Right kidney (tissue), 9 donors: ENCODE measurements at places on chromosomes 13 and 19.

- DNase-seq = no peak
Observed at GRCh38 chr13:32535748-32536147, 2.8 kb downstream of the N4BP2L2 start.

DNA sequence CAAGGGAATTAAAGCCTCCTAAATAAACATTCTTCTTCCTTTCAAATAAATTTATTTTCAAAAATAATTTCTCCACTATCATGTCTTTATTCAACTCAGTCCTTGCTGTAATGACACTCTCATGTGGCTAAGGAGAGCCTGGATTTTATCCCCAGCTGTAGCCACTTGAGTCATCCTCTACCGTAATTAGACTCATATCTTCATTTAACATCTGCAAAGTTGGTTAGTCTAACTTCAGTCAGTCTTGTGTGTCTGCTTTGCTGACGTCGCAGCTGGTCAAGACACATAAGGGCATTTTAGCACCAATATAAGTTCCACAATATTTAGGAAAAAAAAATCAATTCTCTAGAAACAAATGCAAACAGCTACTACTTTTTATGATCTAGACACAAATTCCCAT, 776.4 kb upstream of the ATXN8OS start:
- no peak for DNase-seq

GRCh38 chr13:108781312-108781711, 151.9 kb downstream of the MYO16 start:
- DNase-seq = no peak

DNA sequence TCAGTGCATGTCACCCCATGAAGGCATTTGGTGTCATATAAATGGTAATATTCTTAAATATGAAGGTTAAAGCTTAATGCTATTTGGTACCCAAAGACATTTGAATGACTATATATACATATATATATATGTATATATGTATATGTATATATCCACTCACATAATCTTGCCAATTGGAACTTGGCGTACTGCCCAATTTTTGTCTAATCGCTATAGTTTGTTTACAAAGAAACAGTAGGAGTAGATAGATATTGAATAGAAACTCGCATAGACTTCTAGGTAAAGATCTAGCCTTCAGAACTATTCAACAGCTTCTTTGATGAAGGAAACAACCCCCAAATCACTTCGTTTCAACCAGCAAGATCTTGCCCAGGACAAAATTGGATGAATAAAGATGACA, 24.1 kb downstream of the KLF5 start:
- no peak for DNase-seq

GRCh38 chr13:49855930-49856329, 63.4 kb upstream of the KPNA3 start:
- no peak for DNase-seq

GRCh38 chr19:48635263-48635965, 1.8 kb downstream of the DBP start:
- peak; percentile 73 for DNase-seq

DNA sequence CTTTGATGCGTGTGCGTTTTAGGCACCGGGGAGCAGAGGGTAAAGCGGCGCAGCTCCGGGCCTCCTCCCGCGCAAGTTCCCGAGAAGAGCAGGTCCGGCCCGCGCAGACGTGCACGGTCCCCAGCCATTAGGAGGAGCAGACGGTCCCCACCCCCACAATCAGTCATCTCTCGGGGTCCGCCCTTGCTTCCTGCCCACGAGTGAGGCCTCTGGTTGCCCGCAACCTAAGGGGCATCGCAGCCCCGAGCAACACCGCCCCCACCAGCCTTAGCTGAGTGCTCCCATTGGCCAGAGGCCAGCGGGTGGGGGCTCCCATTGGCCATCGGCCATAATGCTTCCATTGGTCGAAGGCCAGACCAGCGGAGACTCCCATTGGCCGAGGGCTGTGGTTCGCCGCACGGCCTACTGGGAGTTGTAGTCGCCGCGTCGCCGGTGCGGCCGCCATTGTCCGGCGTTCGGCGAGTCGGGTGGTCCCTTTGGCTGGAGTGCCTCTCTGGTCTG, at the start of gene ZNF8:
Gene ZNF8, plus strand, starts transcription at position 415 of the 501 bp plus-strand sequence. CDS start 127 bp downstream, outside the sequence.
- DNase-seq = peak; percentile 92

GRCh38 chr13:80115616-80116015, 225.3 kb downstream of the SPRY2 start:
- no peak for DNase-seq

DNA sequence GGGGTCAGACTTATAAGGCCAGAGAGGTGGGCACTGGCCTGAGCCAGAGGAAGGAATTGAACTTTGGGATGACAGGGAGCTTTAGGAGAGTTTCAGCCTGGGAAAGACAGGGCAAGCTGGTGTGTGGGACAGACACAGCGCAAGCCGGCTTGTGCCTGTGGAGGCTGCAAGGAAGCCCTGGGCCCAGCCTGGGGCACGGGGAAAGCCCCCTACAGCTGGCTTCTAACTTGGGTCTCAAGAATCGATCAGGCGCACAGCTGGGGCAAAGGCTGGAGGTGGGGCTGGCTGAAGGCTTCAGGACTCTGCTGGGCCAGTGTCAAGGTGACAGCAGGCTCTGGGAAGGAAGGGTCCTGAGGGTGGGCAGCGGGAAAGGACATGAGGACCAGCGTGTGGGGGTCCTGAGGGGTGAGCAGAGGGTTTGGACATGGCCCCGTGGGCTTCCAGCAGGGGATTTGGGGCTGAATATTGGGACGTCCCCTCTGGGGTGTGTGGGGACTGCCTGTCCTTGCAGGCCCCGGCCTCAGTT, 3.0 kb downstream of the PTOV1 start:
- DNase-seq = no peak

GRCh38 chr13:96783511-96783910, 210.8 kb downstream of the OXGR1 start:
- DNase-seq = no peak

DNA sequence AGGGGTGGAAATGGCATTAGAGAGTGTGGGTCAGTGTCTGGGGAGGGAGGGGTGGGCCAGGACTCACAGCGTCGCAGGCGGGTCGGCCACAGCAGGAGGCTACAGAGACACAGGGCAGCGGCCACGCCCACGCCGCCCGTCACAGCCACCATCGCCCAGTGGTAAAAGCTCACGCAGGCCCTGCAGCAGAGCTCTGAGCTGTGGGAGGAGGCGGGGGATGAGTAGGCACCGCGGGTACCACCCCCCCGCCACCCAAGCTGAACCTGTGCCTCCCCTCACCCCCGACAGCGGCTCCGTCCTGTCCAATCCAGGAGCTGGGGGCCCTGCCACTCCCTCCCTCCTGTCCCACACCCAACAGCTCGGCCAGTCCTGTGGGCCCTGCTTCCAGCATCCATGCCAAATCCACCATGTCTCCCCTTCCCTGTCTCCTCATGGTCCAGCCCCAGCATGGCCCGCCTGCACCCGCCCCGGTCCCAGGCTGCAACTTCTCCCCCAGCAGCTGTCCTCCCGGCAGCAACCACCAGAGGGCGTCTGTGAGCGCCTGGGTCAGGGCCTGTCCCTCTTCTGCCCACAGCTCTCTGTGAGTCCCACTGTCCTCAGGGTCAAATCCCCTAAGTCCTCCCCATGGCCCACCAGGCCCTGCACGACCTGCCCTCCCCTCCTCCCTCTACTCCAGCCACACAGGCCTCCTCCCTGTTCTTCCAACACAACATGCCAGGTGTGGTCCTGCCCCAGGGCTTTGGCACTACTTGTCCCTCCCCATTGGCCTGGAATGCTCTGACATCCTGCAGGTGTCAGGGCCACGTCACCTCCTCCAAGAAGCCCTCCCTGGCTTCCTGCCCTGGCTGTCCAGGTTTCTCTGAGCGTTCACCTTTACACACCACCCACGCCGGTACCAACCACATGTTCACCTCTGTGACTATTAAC, 6.0 kb downstream of the TEKTIP1 start:
- peak; percentile 51 for DNase-seq

DNA sequence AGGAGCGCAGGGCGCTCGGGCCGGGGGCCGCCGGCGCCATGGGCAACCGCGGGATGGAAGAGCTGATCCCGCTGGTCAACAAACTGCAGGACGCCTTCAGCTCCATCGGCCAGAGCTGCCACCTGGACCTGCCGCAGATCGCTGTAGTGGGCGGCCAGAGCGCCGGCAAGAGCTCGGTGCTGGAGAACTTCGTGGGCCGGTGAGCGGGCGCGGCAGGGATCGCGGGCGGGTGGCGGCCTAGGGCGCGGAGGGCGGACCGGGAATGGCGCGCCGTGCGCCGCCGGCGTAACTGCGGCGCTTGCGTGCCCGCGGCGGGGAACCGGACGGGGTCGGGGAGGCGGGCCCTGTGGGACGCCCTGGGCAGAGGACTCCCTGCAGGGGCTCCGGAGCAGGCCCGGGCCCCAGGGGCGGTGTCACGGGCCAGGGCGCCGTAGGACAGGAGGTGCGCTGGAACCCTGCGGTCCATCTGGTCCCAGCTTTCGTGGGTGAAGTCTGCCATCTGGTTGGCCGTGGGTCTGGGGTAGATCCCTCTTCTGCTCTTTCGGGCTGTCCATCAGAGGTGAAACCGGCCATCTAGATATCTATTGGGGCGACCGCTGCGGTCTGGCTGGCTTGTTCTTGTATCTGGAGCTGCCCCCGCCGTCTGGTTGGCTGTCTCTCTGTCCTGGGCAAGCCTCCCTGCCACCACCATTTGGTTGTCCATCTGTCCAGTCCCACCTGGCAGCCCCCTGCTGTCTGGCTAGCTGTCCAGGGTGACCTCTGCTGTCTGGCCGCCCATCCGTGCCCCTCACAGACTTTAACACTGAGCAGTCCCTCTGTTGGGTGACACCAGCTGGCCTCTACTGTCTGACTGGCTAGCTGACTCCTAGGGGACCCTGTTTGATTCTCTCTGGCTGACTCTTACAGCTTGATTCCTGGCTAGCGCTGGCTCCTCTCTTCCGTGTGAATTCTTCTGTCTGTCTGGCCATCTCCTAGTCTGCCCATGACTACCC, 622 bp downstream of the DNM2 start:
- no peak for DNase-seq

DNA sequence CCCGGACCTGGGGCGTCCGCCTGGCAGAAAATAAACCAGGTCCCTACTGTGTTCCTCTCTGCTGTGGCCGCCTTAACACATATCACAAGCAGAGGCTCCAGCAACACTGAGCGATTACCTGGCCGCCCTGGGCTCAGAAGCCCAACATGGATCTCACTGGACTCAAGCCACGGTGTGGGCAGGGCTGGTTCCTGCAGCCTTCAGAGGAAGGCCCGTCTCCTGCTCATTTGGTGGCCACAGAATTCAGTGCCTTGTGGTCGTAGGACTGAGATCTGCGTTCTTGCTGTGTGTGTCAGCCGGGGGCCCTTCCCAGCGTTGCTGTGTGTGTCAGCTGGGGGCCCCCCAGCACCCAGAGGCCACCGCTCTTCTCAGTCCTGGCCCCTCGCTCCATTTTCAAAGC, 30.2 kb downstream of the C2CD4C start:
- no peak for DNase-seq

DNA sequence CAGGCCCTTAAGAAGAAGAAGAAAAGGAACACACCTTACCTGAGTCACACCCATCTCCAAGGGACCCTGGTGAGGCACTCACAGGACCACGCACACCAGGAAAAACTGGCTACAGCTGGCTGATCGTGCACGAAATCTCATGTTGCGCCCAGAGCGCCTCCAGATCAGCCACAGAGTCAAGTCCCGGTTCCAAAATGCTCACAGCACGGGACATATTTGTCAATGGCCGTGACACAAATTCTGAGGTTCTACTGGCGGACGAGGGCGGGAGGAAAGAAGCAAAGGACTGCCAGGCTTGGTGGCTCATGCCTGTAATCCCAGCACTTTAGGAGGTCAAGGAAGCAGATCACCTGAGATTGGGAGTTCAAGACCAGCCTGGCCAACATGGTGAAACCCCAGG, 21.5 kb downstream of the SH3GL1 start:
- no peak for DNase-seq

DNA sequence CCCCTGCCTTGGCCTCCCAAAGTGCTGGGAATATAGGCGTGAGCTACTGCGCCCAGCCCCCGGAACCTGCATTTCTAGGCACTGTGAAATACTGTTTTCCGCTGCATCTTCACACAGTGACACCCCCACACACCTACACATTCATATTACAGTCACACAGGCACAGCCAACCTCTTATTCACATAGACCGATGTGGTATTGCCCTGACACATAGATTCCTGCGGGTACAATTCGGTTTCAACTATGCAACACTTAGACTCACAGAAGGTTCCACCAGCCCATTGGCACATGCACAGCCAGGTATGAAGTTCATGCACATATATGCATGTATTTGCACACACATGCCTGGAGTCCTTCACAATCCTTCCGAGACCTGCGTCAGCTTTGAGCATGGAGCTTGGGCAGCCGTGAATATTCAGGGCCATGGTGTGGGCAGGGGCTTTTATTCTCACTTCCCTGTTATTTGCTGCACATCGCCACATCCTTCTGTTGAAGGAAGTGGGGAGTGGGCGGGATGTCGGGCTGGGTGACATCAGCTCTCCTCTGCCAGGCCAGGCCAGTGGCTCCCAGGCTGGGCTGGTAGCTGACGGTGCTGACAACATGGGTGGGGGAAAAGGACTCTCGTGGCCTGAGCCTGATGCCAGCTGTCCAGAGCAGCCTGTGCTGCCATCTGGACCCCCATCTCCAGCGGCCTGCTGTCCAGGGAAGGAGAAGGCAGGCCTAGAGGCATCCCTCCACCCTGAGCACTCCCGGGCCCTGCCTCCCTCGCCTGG, 5.4 kb upstream of the CDC37 start:
- no peak for DNase-seq

- no peak for DNase-seq
Observed at GRCh38 chr19:39303373-39304184, 7.4 kb downstream of the IFNL1 start.

DNA sequence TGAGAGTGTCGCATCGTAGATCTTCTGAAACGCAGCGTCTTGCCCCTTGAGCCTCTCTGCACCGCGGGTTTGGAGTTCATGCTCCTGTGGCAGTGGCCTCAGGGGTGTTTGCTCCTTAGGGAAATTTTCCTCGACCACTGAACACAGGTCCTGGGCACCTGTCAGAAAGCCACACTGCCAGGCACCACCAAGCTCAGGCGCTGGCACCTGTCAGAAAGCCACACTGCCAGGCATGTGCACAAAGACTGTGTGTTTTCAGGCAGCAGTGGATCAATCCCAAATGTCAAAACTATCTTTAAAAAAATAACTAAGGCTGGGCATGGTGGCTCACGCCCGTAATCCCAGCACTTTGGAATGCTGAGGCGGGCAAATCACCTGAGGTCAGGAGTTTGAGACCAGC, 87.1 kb downstream of the ATP11A start:
- no peak for DNase-seq

DNA sequence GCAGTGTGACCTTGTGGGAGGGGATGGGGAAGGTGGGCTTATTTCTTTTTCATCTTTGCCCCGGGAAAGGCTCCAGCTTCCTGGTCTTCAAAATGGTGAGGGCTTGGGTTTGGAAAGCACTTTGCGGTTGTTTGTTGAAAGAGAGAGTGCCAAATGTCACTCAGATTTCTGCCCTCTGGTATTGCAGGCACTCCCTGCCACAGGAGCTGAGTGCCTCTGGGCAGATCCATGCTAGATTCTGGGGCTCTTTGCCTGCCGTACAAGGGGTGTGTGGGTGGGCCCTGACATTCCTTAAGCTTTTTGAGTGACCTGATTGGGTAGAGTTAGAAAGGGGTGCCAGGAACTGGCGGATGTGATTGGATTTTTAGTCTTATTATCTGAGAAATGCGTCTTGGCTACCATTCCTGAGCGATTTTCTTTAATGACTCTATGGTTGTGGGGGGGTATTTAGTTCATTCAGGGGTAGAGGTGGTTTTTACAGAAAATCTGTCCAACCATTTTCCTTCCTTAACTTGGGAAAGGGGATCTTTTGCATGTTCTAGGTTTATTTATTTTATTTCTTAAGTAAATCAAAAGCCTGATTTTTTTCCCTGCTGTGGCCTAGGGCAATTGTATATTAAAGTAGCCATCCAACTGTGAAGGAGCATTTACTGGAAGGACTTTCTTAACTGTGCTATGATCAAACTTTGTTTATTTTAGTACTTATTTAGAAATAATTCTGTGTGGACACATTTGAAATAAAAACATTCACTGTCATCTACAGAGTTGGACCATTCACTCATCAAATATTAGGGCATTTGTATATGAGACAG, 3.2 kb downstream of the ARHGAP35 start:
- DNase-seq = no peak
